ENCODE measurements at places on chromosomes 5 and 9.
A peak's percentile ranks its signal among the peaks of the same experiment; 100 is the strongest.

GRCh38 chr5:55989860-55990259, 4.9 kb downstream of the IL6ST start:
- DNase-seq, result no peak

DNA sequence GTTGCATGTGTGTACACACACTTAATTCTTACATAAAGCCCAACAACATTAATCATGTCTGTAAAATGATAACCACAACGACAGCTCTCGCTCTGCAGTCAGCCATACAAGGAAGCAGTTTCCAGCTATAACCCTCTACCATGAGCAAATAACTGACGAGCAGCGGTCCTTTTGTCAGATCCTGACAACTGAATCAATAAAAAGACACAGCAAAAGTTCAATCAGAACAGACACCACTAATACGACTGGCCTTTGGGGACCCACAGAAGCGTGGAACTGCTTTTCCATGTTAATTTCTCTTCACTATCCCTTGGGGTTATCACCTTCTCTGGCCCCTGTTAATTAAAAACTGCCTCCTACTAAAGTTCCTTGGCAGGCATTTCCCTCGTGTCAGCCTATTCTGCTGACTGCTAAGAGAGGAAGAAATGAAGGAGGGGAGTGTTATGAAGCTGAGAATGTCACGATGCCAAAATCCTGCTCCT, 722.8 kb upstream of the GRAMD2B start:
- no peak for DNase-seq

DNA sequence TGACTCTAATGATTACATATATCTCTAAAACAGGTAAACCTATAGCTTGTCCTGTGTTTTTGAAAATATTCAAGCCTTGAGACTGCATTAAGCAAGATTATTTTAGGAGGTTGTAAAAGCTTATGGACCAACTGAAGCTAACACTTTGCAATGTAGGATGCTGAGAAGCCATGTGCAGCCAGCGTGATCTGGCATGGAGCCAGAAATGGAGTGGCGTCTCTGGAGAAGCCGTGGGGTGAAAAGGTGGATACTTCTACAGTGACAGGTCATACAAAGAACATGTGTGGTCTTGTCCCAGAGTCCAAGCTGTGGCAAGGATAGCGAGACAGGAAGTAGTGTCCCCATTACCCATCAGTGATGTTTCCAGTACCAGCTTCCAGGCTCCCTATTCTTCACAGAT, 100.8 kb upstream of the CD180 start:
- no peak for DNase-seq

DNA sequence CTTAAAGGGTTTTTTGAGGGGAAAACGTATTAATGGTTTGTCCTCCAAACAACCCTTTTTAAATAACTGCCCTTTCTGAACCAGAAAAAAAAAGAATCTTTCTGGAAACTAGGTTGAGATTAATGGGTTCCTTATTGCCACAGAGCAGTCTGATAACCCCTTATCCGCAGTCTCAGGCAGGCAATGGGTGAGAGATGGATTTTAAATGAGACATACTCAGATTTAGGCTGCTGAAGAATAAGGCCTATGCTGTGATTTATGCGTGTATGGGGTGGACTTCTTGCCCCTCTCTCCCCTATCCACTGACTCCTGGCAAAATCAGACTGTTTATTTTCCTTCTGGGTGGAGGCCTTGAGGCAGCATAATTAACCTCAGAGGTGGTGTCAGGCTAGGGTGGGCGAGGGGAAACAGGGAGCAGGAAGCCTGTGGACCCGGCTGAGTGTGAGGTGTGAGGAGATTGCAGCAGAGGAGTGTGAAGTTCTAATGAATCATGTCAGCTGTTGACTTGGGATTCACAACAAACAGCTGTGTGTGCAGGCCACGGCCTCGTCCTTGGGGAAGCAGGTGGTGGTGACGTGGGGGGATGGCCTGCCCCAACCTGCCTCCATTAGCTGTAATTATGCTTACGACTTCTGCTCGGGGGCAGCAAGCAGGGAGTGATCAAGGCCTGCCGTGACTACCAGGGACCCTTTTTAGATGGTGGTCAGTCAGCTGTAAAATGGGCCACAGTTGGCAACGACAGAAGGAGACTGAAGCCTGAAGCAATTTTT, 196.4 kb downstream of the SEMA6A start:
- DNase-seq, result no peak

DNA sequence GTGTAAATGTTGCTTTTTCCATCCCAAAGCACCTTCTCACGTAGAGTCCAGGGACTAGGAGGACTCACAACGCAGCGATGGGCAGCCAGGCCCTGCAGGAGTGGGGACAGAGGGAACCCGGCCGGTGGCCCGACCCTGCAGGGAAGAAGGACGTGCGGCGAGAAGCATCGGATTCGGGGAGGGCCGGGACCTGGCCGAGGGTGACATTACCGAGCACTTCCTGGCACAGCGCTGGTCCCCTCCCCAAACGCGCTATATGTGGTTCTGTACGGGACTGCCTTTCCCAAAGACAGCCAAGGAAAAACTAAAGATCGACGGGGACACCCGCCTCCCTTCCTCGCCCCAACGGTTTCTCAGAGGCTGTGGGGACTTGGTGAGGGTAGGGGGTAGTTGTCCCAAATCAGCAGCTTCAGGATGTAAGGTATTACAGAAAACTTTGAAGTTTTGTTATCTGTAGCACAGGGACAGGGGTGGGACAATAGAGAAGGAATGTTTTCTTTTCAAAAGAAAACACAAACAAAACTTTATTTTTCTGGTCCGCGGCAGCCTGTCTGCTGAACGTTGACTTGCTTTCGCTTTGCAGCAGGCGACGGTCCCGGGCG, 887 bp upstream of the MAP3K1 start:
- no peak for DNase-seq

DNA sequence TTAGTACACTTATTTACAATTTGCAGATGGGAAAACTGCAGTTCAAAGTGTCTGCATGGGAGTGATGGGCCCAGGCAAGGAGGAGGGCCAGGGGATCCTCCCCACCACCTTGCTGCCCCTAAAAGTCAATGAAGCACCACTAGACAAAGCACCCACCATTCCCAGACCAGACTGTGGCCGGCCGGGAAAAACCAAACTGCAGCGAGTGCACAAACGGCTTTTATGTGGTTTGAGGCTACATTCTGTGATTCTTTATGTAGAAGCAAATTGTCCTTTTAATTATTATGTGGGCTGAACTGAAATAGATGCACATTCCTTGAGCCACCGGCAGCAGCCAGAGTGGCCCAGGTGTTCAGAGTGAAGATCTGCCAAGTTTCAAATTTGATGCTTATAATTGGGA, 585.3 kb upstream of the KLF4 start:
- no peak for DNase-seq

DNA sequence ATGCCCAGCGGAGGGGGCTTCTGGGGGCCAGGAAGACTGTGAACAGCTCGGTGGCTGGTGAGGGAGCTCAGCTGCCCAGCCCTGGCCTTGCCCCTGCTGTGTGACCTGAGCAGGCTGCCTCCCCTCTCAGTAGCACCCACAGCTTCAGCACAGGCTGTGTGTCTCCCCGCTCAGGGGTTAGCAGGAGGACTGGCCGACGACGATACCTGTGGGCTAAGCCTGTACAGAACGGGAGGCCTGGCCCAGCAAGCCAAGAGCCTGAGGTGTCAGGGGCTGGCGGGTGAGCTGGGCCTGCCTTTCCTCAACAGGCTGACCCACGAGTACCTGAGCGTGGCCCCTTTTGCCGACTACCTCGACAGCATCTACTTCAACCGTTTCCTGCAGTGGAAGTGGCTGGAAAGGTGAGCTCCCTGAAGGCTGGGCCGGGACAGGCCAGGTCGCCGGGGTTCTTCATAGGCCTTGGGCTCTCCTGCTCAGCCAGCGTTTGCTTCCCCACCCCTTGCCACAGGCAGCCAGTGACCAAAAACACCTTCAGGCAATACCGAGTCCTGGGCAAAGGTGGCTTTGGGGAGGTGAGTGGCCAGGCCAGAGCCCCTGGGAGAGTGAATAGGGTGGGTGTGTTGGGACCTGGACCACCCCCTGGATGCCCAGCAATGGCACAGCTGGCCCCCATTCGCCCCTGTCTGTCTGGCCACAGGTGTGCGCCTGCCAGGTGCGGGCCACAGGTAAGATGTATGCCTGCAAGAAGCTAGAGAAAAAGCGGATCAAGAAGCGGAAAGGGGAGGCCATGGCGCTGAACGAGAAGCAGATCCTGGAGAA, 6.6 kb downstream of the GRK6 start:
- no peak for DNase-seq

- DNase-seq, result no peak
These were observed 16.4 kb upstream of the TOR2A start for GRCh38 chr9:127751269-127752054.

GRCh38 chr9:73684601-73685000, 532.9 kb downstream of the ANXA1 start:
- no peak for DNase-seq

DNA sequence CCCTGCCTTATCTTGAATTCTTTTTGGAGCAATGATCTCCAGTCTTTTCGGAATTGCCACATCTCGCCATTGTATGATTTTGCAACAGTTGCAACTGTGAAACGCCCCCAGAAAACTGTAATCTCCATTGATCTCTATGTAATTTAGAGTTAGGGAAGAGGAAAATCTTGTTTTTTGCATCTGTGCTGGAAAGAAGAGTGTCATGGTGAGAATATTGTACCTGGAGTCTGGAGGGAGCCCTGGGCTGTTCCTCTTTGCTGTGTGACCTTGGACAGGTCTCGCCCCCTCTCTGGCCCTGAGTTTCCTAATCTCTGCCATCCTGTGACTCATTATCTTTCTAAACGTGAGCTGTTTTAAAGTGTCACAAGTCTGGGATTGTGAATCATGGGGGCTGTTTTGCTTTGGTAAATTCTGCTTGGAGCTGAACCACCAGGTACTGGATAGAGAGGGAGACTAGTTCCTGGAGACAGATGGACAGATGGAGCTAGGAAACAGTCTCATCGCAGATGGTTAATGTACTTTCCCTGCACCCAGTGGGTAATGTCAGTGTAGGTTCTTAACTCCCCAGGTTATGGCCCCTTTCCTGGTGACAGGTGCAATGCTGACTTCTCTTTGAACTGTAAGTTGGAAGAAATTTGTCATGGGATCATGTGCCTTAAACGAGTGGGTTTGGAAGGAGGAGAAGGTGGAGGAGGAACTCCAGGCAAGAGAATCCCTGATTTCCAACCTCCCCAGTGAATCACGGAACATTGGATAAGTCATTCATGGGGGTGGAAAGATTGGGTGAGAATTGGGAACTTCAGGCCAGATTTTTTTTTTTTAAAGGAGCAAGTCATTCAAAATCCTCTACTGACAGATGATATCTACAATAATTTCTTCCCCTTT, 19.6 kb downstream of the PPARGC1B start:
- DNase-seq, result no peak

- DNase-seq, result no peak
These were observed at the start of gene TAS2R1 for GRCh38 chr5:9630251-9630650. TSS of gene TAS2R1 (minus strand) at chr5:9630351. CDS start at chr5:9630032, 319 bp downstream.

DNA sequence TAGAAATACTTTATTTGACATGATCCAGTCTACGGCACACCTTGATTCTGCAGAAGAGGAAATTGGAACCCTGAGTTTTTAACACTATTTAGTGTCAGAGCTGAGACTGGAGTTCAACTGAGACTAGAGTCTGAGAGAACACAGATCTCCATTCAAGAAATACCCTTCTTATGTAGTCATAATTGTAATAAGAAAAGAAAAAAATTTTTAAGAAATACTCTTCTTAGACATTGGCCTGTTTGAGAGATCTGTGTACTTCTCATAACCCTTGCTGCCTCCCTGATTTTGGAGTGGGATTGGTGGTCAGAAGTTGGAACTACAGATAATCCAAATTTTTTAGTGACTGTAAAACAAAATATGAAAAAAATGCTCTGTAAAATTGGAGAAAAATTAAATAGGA, 253.4 kb downstream of the ARRDC3 start:
- no peak for DNase-seq

DNA sequence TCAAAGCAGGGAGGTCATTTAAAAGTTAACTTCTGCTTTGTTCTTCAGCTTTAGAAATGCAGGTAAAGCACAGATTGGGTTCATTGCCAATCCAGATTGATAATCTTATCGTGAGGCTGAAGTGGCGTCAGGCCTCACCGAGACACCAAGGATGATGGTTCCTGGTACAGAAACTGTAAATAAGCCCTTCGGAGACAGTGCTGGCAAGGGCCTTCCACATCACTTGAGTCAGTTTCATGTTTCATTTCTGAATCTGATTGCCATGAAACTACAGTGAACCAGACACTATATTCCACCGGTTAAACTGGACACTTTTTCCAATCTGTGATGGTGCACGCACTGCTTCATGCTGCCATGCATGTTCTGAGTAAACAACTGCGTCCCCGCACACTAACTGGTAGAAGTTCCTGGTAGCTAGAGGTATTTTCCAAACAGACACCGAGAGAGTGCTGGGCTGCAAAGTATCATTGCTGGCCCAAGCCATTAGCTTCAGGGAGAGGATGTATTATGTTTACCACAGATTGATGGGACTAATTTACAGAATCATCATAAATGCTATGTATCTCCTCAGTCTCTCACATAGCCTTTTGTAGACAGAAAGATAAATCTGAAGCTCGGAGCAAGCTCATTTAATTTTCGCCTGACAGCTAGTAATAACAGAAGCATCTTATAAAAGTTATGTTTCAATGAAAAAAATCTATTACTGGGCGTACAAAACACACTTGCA, 336.1 kb downstream of the GLIS3 start:
- no peak for DNase-seq

- DNase-seq, result no peak
These were observed 79.6 kb downstream of the TLE4 start for GRCh38 chr9:79651251-79651795.

- DNase-seq, result peak; percentile 47
These were observed 66.8 kb upstream of the IL7R start for GRCh38 chr5:35789732-35790456.

GRCh38 chr9:111731928-111732327, 62.8 kb downstream of the SHOC1 start:
- DNase-seq, result no peak

DNA sequence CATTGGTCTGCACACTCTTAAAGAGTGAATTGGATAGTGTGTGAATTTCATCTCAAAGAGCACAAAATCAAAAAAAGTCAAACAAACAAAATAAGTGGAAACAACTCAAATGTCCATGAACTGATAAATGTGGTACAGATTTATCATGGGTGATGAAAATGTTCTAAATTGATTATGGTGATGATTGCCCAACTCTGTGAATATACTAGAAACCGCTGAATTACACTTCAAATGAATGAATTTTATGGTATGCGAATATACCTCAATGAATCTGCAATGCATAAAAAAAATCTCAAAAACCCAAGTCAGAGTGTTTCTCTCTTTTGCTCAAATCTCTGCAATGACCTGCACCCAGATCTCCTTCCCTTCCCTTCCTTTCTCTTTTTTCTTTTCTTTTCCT, 64.0 kb downstream of the PRRC1 start:
- no peak for DNase-seq

DNA sequence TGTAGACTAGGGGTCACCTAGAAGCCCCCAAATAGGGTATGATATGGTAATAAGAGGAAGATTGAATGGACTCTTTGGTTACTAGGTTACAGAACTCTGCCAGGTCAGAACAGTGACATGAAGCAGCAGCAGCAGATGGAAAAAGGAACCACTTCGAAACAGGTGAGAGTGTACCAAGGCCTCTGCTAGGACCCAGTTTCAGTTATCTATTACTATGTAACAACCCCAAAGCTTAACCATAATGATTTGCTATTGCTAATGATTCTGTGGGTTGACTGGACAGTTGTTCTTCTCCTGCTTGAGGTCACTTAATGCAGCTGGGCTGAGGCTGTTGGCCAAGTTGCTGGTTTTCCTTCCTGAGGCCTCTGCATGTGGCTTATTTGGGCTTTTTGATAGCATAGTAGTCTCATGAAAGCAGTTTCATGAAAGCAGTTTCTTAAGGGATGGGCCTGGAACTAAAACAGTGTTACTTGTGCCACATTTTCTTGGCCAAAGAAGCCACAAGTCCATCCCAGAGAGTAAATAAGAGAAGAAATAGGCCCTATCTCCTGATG, 17.6 kb downstream of the C9orf43 start:
- DNase-seq, result no peak

GRCh38 chr9:124218438-124218982, 39.2 kb upstream of the NEK6 start:
- no peak for DNase-seq

Data from GM04503 (cell line).